NCI-H1105 treated with DMSO at 0.1 percent for 48 hours (cell line): ENCODE measurements at places on chromosomes 1 and 21.

- DNase-seq: peak; percentile 68
Measured at GRCh38 chr1:208178091-208178529, 66.1 kb downstream of the PLXNA2 start.

DNA sequence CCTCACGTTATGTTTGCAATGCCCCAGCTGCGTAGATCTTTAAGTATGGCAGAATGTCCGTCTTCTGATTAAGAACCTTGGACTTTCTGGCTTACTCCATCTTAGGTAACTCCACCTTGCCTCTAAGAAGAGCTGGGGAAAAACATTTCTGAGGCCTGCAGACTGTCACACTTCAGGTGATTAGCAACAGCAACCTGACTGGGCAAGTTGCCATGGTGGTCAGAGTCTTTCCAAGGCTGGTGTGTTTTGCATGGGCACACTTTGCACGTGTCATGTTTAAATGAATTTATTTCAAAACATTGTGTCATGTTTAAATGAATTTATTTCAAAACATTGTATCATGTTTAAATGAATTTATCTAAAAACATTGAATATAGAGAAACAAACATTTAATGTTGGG, 811 bp downstream of the KPRP start:
- DNase-seq: no peak

- no peak for DNase-seq
Measured at GRCh38 chr1:55231745-55232144, 16.6 kb upstream of the USP24 start.

DNA sequence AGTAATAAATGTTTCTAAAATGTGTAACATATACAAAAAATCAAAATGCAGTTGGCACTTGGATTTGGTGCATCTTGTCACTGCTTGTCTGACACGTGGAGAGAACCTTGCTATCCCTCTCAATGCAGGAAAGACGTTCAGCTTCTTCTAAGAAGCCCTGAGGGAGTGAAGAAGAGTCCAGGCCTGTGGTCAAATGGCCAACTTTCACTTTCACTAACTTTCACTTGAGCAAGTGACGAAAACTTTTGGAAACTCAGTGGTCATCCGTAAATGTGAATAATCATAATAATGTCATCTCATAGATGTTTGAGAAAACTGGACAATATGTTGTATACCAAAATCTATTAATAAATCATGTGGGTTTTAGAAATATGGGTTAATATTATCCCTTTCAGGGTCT, 61.9 kb downstream of the ERG start:
- DNase-seq: no peak

DNA sequence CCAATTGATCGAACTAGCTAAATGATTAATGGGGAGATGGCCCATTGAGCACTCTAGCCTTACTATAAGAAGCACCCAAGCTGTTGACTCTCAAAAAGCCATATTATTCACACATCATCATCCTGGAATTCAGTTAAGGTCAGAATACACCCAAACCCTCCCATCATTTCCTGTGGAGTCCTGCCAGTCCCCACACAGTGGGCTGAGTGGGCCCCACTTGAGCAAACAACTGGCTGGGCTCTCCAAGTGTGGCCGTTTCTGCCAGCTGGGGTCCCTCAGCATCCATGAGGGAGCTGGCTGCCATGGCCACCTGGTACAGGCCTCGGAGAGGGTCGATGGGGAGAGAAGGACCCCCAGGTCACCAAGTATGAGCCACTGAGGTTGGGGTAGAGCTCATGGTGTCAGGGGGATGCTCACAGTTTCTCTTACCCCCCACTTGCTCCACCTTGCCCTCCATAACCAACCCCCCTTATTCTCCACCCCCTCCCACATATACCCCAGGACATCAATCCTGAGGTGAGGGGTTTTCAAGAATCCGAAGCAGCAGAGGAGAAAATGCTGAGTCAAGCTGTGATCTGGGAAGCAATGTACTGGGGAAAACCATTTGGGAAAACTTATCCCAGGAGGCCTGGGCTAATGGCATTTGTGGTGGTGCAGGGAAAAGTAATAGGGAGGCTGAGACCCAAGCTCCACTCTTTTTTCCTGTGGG, 60.3 kb downstream of the UBE2T start:
- no peak for DNase-seq

DNA sequence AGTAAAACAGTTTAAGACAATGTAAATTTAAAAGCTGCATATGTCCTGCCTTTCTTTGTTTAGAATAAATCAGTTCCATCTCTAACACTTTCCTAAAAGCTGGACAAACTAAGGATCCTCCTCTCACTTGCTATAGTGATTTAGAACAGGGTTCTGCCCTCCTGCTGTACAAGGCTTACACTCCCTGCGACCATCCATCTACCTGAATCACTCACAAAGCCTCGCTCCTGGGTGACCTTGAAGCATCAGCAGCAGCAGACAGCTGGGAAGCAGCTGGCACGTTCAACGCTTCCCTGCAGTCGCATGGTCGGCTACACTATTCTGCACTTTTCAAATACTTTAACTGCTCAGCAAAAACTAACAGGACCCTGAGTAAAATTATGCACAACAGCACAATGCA, 128.0 kb downstream of the NTPCR start:
- DNase-seq: no peak

DNA sequence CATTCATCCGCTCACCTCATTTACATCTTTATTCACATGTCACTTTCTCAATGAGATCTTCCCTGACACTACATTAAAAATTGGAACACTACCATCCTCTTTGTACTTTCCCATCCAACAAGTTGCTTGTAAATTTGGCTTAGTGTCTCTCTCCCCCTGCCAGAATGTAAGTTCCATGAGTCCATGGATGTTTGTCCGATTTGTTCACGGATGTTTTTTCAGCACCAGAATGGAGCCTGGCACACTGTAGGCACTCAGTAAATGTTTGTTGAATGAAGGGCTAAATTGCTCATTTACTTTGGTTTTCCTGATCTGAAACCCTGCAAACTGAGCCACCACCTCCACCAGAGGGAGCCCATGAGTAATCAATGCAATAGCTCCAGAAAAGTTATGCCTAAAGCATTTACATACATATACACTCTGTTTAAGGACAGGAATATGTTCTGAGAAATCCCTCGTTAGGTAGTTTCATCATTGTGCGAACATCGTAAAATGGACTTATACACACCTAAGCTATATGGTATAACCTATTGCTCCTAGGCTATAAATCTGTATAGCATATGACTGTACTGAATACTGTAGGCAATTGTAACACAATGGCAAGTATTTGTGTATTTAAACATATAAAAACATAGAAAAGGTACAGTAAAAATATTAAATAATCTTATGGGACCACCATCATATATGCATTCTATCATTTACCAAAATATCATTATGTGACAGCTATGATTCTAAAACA, 2.8 kb upstream of the EYA3 start:
- DNase-seq: peak; percentile 60

GRCh38 chr1:201533836-201534235, 5.1 kb upstream of the NAV1 start:
- no peak for DNase-seq

GRCh38 chr1:118262865-118263264, 77.8 kb upstream of the SPAG17 start:
- DNase-seq: no peak

- no peak for DNase-seq
Measured at GRCh38 chr1:181100015-181100905, 11.8 kb downstream of the IER5 start.

- no peak for DNase-seq
Measured at GRCh38 chr1:22680726-22681125, 27.7 kb downstream of the C1QB start.

GRCh38 chr1:55039342-55040082, at the start of gene PCSK9:
Gene PCSK9, plus strand, starts transcription at chr1:55039548. Its CDS starts 290 bp downstream, at chr1:55039838.
- peak; percentile 18 for DNase-seq

- DNase-seq: no peak
Measured at GRCh38 chr1:19622204-19622603, 21.9 kb upstream of the NBL1 start.

DNA sequence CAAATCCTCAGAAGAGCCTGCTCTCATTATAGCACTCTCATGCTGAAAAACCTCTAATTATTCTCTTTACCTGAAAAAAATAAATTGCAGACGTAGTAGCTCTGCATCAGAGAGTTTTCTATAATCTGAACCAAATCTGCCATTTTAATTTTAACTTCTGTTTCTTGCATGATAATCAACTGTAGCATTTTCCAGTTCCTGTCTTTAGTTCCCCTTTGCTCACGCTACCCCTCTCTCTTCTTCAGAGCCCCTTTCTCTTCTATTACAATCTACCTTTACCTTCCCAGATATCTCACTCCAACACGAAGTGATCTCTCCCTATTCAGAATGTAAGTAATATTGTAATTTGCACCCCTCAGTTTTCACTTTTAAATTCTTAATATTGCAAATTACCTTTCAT, 31.4 kb downstream of the FMO1 start:
- no peak for DNase-seq

GRCh38 chr1:51297401-51298321, 32.7 kb downstream of the TTC39A start:
- DNase-seq: no peak

DNA sequence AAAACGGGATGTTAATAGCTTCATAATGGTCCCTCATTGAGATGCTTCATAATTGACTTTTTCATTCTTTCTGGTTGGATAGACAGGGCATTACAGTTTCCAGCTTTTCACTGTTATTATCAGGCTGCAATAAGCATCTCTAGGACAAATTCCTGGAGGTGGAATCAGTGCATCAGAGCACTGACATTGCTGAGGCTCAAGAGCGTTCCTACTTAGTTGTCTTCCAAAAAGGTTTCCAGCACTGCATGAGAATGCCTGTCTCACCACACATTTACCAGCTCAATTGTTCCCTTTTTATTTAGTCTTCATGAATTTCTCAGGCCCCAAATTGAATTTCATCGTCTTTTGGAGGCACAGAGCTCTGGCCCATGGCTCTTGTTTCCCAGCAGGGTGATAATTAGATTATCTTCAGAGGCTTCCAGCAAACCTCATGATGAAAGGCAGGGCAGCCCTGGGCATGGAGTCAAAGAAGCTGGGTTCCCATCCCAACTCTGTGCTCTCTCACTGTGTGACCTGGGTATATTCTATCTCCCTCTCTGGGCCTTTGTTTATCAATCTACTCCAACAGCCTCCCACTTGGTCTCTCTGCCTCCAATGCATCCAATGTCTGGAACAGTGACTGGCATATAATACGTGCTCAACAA, 451.4 kb downstream of the PTPRU start:
- DNase-seq: no peak

GRCh38 chr1:156055281-156056048, 883 bp downstream of the LAMTOR2 start:
- no peak for DNase-seq

- DNase-seq: no peak
Measured at GRCh38 chr1:17393230-17393629, 21.2 kb downstream of the PADI6 start.

DNA sequence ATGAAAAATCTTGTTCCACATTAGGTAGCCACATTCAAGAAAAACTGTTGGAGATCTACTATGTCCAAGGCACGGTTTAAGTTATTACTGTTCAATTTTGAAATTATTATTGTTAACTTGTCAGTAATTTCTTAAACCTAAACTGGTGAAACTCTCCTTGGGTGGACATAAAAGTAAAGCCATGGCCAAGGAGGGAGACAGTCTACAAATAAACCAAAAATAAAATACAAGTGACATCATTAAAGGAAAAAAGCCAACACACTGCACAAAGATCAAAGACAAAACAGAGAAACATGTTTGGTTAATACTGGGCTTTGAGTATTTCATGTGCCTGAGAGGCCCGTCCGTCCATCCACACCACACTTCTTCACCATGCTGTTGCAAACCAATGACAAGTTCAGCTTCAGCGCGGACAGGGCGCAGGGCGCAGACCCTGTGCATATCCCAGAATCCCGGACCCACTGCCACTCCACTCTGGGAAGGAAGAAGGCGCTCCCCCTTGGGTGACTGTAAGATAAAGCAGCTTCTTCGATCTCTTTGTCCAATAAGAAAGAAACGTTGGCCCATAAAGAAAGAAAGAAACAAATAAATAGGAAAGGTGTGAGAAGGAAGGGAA, 918 bp upstream of the RASAL2 start:
- peak; percentile 42 for DNase-seq

GRCh38 chr1:147673406-147673805, 3.1 kb upstream of the ACP6 start:
- DNase-seq: no peak

DNA sequence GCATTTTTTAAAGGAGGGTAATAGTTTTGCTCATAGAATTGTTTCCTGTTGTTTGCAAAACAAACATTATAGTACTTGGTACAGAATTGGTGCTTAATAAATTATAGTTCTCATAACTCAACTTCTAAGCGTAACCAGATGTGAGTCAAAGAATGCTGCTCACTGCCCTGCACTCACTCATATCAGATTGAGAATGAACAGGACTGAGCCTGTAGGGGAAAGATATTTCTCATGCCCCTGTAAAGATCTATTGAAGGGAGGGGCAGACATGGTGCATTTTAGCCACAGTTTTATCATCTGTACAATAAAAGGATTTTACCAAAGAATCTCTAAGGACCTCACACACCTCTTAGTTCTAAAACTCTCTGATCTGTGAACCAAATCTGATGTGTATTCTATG, 358.5 kb downstream of the SEC16B start:
- no peak for DNase-seq

DNA sequence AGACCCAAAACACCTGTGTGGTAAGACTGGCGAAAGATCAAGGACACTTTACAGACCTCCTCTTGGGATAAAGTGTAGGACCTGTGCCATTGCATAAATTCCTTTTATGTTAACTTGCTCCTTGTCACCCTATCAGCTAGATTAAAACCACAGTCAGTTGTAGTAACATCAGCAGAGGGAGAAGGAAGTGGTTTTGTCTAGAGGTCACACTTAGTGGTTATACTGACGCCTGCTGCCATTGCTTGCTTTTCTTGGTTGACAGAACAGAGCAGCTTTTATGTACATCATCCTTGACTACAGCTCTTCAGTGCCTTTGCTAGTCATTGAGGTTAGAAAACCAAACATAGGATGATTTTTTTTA, 101.4 kb downstream of the PBX1 start:
- DNase-seq: no peak

DNA sequence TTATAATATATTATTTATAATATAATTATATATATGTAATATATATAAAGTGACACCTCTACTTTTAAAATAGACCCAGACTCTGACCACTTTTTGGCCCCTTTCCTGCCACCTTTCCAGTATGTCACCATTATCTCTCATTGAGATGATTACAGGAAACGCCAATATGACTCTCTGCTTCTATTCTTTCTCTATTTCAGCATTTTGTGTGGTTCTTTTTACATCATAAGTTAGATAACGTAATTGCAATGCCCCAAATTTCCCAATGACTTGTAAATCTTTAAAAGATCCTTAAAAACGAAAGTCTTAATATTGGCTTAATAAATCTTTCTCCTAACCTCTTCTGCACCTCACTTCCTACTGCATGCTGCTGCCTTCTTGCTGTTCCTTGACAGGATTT, 8.1 kb upstream of the GBP5 start:
- DNase-seq: no peak

DNA sequence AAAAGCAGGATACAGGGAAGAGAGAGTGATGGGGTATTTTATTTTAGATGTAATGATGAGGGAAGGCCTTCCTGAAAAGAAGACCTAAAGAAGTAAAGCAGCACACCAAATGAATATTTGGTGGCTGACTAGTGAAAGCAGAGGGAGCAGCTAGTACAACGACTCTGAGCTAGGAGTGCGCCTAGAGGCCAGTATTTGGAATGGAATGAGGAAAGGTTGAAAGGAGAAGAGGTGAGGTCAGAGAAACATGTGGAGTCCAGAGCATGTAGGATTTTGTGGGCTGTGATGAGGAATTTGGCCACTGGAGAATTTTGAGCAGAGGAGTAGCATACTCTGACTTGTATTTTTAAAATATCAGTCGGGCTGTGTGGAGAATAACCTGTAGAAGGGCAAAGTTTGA, 11.8 kb upstream of the RPL5 start:
- DNase-seq: no peak
